Mammary epithelial cell (primary cell): ENCODE measurements at places on chromosomes 4 and X.

DNA sequence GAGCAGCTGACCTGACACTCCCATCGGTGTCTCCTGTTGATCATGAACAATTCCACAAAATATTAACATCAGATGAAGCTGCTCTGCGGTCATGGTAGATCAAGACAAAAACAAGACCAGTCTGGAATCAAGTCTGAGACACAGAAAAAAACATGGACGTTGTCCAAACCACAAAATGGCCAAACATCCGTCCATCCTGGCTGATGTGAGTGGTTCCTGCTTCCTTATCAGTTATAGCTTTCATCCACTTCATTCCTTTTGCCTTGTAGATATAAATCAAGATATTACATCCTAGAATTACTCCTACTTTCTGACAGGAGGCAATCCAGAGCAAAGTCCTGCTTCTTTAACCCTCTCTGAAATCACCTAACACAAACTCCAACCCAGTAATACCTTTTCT, 28.8 kb upstream of the PCSK1N start:
- DNase-seq, result peak; percentile 64

DNA sequence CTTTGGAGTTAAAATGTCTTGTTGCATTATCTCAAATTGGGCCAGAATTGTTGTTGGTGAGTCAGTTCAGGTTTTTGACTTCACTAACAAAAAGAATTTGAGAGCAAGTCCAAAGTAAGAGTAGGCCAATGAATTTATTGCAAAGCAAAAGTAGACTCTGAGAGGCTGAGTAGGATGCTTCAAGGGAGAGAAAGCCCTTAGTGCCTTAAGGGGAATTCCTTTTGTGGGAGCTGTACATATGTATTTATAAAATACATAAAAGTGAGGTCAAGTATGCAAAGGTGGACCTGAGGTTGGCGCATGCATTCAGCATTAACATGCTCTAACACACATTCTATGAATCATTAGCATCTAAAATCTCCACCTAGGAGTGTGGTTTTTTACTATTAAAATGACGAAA, 565.4 kb downstream of the GRXCR1 start:
- DNase-seq, result peak; percentile 92

GRCh38 chr4:100742045-100742444, 224.2 kb upstream of the EMCN start:
- DNase-seq, result peak; percentile 70

- DNase-seq, result no peak
Observed at GRCh38 chr4:3489451-3489962, 26.4 kb downstream of the DOK7 start.

DNA sequence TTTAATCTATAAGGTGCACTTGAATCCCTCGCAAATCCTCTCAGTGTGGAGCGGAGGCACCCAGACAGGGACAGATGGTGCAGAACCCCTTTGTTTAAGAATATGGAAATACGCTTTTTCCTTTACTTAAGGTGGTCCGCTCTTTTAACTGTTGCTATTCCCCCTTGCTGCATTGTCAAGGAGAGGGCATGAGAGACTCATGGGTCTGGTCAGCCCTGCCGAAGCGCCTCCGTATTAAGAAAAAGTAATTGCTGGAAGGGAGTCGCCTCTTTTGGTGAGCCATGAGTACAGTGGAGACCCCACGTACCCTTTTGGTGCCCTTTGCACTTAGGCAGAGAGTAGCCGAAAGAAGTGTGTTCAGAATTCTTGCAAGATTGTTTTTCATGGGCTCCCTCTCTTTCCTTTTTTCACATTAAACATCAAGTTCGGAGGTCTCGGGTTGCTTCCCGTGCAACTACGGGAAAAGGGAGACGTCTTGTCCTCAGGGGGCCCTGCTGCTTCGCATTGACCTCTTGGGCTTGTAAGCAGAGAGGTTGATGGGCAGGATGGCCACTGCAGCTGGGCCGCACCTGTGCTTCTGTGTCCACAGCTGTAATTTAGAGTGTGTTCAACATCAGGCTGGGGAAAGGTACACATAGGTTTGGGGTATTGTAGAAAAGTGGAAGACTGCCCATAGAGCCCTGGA, 109.6 kb downstream of the SPRY1 start:
- DNase-seq, result no peak

GRCh38 chrX:129523079-129523911, at the start of gene SMARCA1:
Gene SMARCA1 (minus strand): TSS chrX:129523490. CDS start chrX:129523370, 120 bp downstream.
- DNase-seq, result no peak

GRCh38 chr4:87019898-87020297, 85.1 kb downstream of the AFF1 start:
- no peak for DNase-seq

DNA sequence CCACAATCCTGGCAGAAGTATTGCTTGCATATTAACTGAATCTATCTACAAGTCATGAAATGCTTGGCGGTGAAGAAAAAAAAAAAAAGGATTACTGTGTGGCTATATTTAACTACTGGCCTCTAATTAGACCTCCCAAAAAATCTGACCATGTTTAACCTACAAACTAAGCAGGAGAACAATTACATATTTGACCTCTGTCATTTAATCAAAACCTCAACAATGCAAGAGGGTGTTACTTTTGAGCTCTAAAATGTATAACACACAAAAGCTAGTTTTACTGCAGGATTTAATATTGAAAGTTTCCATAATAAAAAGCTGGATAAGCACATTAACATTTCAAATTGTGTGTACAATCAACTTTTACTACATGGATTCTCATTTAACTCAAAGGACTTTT, 1.5 kb downstream of the ITM2A start:
- no peak for DNase-seq

DNA sequence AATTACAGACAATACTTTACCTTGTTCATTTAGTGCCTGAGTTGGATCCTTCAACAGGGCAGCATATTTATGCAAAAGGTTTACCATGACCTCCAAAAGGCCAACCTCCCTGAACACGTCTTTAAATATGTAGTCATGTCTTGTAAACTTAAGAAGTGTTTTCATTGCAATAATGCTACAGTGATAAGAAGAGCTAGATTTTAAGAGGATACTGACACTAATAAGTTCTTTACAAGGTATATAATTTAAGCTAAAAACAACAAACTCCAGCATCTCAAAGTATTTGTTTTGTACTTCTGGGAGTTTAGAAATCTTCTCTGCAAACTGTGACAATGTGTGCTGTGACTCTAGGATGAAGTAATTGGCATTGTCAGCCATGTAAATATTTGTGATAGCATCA, 145.4 kb downstream of the WDFY3 start:
- no peak for DNase-seq

DNA sequence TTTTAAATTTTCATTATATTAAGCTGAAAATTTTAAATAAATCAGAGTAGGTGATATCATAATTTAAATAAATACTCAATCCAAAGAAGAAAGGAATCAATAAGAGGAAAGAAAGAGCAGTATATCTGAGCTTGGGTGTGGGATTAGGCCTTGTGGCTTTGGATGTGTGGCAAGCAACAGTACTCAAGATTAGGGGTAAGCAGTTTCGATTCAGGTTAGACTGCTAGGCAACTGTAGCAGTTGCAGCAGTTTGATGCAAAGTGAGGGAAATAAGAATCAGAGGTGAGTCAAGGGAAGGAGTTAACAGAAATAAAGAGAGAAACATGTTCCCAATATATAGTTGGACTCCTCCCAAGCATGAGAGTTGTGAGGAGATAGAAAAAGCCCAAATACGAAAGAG, 599.6 kb upstream of the KLHL4 start:
- DNase-seq, result no peak

- DNase-seq, result peak; percentile 56
Observed at GRCh38 chr4:138259271-138259670, 17.1 kb upstream of the SLC7A11 start.

DNA sequence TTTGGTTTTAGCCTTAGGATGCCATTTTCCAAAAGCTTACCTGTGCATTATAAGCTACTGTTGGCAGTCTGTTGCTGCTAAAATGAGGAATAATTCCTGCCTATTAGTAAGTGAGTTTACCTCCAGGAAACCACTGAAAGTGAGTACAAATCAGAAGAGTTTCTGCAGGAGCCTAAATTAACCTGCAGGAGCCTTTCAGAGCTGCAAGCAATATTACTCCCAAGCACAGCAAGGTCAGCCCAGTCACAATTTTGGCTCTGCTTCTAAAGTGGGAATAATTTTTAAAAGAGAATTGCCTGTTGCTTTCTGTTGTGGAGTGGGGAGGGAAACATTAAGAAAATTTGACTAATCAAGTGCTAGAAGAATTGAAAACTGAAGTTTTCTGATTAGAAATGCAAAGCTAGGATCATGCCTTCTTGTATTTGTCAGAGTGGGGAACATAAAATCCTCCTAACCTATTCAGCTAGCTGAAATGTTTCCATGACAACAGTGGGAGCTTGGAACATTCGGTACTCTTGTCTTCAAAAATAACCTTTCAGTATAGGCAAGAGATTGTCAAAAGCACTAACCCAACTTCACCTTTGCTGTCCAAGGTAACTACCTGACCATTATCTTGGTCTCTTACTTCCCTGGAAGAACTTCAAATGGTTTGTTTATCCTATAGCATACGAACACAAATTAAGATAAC, 193.2 kb downstream of the COMMD8 start:
- DNase-seq, result no peak

- no peak for DNase-seq
Observed at GRCh38 chr4:28427306-28428085, 1566.9 kb downstream of the STIM2 start.

DNA sequence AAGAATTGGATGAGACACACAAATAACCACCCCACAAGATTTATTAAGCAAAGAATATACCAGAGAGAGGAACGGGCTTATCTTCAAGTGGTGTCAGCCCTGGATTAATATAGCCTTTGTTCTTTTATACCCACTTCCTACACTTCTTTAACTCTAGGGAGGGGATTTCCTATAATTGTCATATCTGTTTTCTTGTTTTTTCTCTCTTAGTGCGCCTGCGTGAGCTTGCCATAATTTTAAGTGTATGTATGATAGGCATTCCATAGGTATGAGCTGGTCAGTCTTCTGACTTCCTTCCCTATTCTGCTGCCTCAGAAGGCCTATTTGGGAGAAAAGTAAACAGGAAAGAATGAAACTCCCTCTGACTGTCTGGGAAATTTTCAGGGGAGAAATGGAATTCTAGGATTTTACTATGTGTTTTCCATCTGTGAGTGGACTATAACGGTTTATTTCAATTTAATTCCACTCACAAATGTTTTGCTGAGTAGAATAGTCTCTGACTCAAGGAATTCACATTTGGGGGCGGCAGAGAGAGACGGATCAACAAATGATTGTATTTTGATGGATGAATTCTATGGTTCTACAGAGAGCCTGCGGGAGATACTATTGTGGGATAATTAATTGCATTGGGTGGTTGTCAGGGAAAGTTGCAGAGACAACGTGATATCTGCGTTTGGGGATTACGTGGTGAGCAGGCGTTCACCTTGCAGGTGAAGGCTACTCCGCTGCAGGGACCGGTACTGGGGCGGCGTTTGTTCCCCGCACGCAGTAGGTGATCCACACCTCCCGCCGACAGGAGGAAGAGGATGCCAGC, 626 bp upstream of the CEP135 start:
- DNase-seq, result peak; percentile 93

GRCh38 chr4:118765399-118765798, 70.5 kb downstream of the SEC24D start:
- peak; percentile 84 for DNase-seq

- DNase-seq, result peak; percentile 21
Observed at GRCh38 chrX:153029875-153030274, 26.4 kb upstream of the PNMA3 start.

DNA sequence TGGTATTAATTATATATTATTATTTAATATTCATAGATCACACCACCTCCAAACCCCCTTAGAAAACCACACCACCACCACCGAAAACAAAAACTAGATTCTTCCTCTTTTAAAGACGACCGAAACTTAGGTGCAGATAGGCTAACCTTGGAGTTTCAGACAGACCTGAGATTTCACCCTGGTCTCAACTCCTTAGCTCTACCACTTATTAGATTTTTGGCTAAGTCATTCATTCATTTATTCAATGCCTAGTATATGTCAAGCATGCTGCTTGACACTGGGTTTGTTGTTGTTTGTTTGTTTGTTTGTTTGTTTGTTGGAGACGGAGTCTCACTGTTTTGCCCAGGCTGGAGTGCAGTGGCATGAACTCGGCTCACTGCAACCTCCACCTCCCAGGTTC, 9.5 kb upstream of the BMP2K start:
- DNase-seq, result no peak

GRCh38 chr4:7094916-7095315, 27.1 kb upstream of the GRPEL1 start:
- no peak for DNase-seq
